Activated naive CD4-positive, alpha-beta T cell treated with anti-CD3 and anti-CD28 coated beads for 36 hours (primary cell): ENCODE measurements at places on chromosomes 12 and 14.

DNA sequence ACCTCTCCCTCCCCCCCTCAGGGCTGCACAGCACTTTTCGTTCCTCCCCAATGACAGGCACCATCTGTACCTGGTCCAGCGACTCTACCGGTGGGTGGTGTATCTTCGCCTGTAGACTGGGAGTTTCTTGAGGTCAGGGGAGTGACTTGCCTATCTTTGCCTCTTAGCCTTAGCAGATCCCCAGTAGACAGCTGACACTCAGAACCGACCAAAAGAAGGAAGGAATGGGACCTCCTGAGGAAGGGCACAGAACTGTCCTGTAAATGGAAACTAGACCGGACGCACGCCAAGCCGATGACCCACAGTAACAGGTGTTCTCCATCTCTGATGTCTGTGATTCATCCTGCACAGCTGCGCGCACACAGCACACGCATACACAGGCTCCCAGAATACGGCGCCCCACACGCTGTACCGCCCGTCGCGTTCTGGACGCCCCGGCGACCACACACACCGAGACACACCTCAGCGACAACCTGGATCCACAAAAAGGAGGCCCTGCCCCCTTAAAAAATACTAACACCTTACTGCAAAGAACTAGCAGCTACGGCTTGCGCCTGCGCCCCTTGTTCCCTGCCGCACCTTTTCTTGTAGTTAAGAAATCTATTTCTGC is 673 bp upstream of the TTC9 start:
- H3K27me3 ChIP-seq, result no peaks in the 10 kb centered on the region
- peaks cover 43% of the 10 kb centered on the region for H3K4me1 ChIP-seq
- DNase-seq, result peak; percentile 77
- peak overlapping the region; percentile 92 for H3K4me3 ChIP-seq

GRCh38 chr12:42854208-42854607 is 264.7 kb upstream of the PRICKLE1 start:
- no peak for DNase-seq
- no peak overlapping the region for H3K4me3 ChIP-seq
- no peak overlapping the region for H3K27ac ChIP-seq
- H3K36me3 ChIP-seq, result no peaks in the 10 kb centered on the region
- H3K4me1 ChIP-seq, result no peaks in the 10 kb centered on the region
- H3K27me3 ChIP-seq, result peaks cover 2% of the 10 kb centered on the region

DNA sequence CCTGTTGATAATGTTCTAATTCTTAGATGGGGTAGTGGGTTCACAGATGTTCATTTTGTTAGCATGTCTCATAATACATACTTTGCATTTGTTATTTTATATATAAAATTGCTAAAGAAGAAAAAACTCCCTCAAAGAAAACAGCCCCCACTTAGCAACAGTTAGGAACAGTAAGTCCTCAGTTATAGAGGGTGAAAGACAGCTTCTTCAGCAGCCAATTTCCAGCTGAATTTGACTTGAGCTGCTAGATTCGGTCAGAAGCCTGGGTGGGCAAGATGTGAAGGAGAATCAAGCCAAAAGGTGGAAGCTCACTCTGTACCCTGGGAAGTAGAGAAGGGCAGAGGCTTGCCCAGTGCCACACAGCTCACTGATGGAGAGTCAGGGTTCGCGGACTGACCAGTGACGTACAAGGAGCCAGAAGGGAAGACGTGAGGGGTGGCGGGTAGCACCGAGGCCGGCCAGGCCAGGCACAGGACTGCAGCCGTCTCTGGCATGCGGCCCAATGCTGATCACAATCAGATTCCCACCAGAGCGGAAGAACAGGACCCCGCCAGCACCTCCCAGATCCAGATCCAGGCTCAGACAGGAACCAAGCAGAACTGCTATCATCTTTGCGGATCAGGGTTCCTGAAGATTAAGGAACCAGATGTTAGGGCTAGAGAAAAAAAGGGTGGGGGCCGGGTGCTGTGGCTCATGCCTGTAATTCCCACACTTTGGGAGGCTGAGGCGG is 30.4 kb upstream of the VWF start:
- no peak overlapping the region for H3K4me3 ChIP-seq
- peaks cover 4% of the 10 kb centered on the region for H3K4me1 ChIP-seq
- no peaks in the 10 kb centered on the region for H3K36me3 ChIP-seq
- DNase-seq, result no peak
- H3K27me3 ChIP-seq, result no peaks in the 10 kb centered on the region
- H3K27ac ChIP-seq, result no peak overlapping the region

GRCh38 chr12:91507754-91508153 is 325.1 kb upstream of the DCN start:
- H3K27me3 ChIP-seq, result no peaks in the 10 kb centered on the region
- no peak for DNase-seq
- H3K4me1 ChIP-seq, result peaks cover 2% of the 10 kb centered on the region
- no peak overlapping the region for H3K4me3 ChIP-seq

DNA sequence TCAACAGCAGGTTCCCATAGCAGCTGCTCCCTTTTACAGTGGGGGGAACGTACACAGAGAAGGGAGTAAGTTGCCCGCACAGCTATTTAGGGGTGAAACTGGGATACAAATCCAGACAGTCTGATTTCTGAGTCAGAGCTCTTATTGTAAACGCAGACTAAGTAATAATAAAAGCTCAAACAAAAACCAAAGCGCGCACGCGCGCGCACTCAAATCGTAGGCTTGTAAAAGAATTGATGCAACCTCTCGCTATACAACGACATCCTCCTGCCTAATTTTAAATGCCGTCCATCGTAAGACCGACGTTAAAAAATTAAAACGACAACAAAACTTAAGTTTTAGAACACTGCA is 747 bp upstream of the DACT1 start:
- H3K36me3 ChIP-seq, result peaks cover 2% of the 10 kb centered on the region
- peak overlapping the region; percentile 90 for H3K27ac ChIP-seq
- peak; percentile 75 for DNase-seq
- peaks cover 5% of the 10 kb centered on the region for H3K27me3 ChIP-seq
- H3K4me3 ChIP-seq, result peak overlapping the region; percentile 91
- peaks cover 48% of the 10 kb centered on the region for H3K4me1 ChIP-seq

DNA sequence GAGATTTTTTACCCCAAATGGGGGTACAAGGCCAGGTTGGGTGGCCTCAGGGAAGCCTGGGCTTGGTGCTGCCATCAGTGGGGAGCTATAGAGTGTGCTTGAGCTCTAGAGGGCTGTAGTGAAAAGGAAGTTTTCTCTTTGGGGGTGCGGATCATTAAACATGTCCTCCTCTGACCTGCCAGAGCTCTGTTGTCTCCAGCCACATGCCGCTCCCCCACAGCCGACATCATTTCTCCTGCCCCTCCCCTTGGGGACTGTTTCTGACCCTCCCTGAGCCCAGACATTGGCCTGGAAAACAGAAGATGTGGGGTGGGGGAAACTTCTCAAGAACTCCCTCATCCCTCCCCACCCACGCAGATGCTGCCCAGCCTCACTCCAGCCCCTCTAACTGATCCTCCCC is 25.3 kb downstream of the DTX1 start:
- no peaks in the 10 kb centered on the region for H3K27me3 ChIP-seq
- H3K4me1 ChIP-seq, result peaks cover 30% of the 10 kb centered on the region
- H3K36me3 ChIP-seq, result no peaks in the 10 kb centered on the region
- H3K4me3 ChIP-seq, result no peak overlapping the region
- no peak for DNase-seq

DNA sequence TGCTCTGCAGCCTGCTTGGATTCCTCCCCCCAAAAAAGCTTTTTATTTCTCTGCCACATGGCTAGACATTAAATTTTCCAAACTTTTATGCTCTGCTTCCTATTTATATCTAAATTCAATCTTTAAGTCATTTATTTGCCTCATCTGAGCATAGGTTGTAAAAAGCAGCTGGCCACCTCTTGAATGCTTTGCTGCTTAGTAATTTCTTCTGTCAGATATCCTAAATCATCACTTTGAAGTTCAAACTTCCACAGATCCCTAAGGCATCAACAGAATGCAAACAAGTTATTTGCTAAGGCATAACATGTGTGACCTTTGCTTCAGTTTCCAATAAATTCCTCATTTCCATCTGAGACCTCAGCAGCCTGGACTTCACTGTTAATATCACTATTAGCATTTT is 209.6 kb downstream of the FSCB start:
- H3K4me1 ChIP-seq, result no peaks in the 10 kb centered on the region
- no peak overlapping the region for H3K4me3 ChIP-seq
- H3K27me3 ChIP-seq, result no peaks in the 10 kb centered on the region
- DNase-seq, result no peak
- no peaks in the 10 kb centered on the region for H3K36me3 ChIP-seq

DNA sequence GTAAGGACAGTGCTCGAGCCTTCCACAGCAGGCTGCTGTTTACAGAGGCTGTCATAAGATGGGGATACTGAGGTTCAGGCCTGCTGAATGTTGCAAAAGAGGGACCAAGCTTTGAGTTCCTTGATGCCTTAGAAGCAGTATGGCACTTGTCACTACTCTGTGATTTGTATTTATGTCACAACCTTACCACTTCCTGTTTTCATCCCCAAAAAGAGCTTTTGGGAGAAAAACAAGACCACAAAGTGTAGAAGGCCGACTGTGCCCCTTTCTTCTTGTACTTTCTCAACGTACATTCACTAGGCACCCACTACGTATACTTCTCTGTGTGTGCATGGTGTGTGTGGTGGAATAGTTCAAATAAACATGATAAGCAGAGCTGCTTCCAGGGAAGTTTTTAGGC is 90.1 kb downstream of the DRAM1 start:
- DNase-seq, result no peak
- peaks cover 16% of the 10 kb centered on the region for H3K4me1 ChIP-seq
- H3K36me3 ChIP-seq, result no peaks in the 10 kb centered on the region
- no peak overlapping the region for H3K27ac ChIP-seq
- no peaks in the 10 kb centered on the region for H3K27me3 ChIP-seq

- no peak overlapping the region for H3K4me3 ChIP-seq
- no peak for DNase-seq
- no peaks in the 10 kb centered on the region for H3K27me3 ChIP-seq
- H3K27ac ChIP-seq, result no peak overlapping the region
Measured at GRCh38 chr14:30211326-30211725, 283.7 kb upstream of the PRKD1 start.

DNA sequence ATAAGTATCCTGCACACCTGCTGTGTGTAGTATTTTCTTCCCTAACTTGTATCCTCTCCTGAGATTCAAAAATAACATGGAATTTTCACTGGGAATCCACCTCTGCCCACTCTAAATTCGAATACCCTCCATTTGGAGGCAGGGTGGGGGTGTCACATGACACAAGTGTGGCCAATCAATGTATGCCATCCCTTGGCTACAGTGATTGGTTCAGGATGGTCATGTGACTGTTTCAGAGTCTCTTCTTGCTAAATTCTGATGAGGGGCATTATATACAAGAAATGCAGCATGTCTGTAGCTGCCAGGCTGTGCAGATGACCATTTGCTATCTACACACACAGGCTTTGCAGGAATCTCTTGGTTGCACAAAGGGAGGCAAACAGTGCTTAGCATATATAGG is 86.8 kb upstream of the TMEM132C start:
- H3K4me1 ChIP-seq, result no peaks in the 10 kb centered on the region
- H3K36me3 ChIP-seq, result no peaks in the 10 kb centered on the region
- H3K27ac ChIP-seq, result no peak overlapping the region
- no peak for DNase-seq

- no peak for DNase-seq
- H3K27ac ChIP-seq, result peak overlapping the region; percentile 78
- H3K27me3 ChIP-seq, result peaks cover 2% of the 10 kb centered on the region
Measured at GRCh38 chr14:99604766-99605298, 825 bp upstream of the CCDC85C start.

GRCh38 chr14:89207925-89208328 is 209.1 kb downstream of the FOXN3 start:
- DNase-seq, result no peak
- H3K27ac ChIP-seq, result no peak overlapping the region
- no peaks in the 10 kb centered on the region for H3K27me3 ChIP-seq
- H3K4me1 ChIP-seq, result peaks cover 27% of the 10 kb centered on the region
- peaks cover 20% of the 10 kb centered on the region for H3K36me3 ChIP-seq

DNA sequence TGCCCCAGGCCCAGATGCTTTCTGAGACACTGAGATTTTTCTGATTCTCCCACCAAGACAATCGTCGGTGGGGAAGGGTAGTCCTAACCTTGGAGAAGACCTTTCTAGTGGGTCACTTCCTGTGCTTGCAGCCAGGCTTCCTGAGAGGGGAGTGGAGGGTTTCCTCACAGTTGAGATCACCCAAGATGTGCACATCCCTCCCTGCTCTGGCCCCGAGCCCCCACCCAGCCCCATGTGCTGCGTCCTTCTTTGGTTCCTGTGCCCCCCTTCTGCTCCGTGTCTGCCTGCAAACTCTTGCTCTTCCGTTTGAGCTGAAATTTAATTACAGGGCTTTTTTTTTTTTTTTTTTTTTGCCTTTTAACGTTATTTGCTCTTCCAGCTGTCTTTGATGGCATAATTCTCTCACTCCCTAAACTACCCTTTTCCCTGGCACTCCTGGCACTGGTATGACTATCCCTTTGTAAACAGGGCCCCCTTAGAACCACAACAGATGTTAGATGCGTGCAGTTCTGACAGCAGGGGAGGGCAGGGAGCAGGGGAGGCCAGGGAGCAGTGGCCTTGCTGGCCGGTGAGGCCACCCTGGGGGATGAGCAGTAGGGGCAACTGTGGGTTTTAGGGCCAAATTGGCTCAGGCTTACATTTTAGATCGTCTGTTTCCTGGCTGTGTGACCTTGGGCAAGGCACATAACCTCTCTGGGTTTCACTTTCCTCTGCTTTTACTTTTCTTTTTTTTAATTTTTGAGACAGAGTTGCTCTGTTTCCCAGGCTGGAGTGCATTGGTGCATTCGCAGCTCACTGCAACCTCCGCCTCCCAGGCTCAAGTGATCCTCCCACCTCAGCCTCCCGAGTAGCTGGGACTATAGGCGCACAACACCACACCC is 144.5 kb downstream of the PHETA1 start:
- no peaks in the 10 kb centered on the region for H3K36me3 ChIP-seq
- DNase-seq, result no peak
- H3K4me3 ChIP-seq, result no peak overlapping the region
- no peaks in the 10 kb centered on the region for H3K27me3 ChIP-seq
- peaks cover 5% of the 10 kb centered on the region for H3K4me1 ChIP-seq
- H3K27ac ChIP-seq, result no peak overlapping the region

DNA sequence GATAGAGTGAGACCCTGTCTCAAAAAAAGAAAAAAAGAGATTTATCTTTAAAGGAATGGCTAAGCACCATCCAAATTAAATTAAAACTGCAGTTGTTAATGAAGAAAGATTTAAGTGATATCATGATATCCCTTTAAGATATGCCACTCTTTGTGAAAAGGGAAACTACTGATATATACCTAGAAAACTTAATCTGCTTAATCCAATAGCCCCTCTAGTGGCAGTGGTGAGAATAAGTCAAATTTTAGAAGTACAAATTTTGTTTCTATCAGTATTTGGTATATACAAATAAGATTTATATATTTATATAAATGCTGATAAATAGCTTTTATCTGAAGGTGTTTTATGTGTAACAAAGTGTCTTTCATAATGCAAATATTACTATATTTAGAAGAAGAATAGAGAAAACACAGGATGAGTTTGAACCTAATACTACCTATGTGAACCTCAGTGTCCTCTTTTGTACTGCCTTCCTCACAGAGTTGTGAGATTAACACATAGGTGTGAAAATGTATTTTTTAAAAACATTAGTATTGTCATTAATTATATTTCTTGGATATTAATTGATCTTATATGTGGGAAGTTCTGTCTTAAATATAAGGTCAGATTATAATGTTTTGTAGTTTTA is 51.4 kb upstream of the GARIN2 start:
- H3K4me3 ChIP-seq, result no peak overlapping the region
- H3K36me3 ChIP-seq, result peaks cover 2% of the 10 kb centered on the region
- H3K4me1 ChIP-seq, result peaks cover 28% of the 10 kb centered on the region

- H3K36me3 ChIP-seq, result peaks cover 57% of the 10 kb centered on the region
- no peak overlapping the region for H3K4me3 ChIP-seq
- H3K4me1 ChIP-seq, result peaks cover 31% of the 10 kb centered on the region
- no peaks in the 10 kb centered on the region for H3K27me3 ChIP-seq
- H3K27ac ChIP-seq, result peak overlapping the region; percentile 86
Measured at GRCh38 chr12:47787596-47788319, 14.7 kb downstream of the SLC48A1 start.

- H3K4me1 ChIP-seq, result peaks cover 13% of the 10 kb centered on the region
- no peaks in the 10 kb centered on the region for H3K27me3 ChIP-seq
- no peaks in the 10 kb centered on the region for H3K36me3 ChIP-seq
- no peak overlapping the region for H3K27ac ChIP-seq
Measured at GRCh38 chr14:64769096-64770020, 65.1 kb downstream of the PLEKHG3 start.
